ENCODE measurements at places on chromosomes 2 and 18. TPM values are rescaled to one million over a fixed set of nuclear protein-coding genes. Genes with fewer than 3 reads are reported as not detected.
A peak's percentile ranks its signal among the peaks of the same experiment; 100 is the strongest.

DNA sequence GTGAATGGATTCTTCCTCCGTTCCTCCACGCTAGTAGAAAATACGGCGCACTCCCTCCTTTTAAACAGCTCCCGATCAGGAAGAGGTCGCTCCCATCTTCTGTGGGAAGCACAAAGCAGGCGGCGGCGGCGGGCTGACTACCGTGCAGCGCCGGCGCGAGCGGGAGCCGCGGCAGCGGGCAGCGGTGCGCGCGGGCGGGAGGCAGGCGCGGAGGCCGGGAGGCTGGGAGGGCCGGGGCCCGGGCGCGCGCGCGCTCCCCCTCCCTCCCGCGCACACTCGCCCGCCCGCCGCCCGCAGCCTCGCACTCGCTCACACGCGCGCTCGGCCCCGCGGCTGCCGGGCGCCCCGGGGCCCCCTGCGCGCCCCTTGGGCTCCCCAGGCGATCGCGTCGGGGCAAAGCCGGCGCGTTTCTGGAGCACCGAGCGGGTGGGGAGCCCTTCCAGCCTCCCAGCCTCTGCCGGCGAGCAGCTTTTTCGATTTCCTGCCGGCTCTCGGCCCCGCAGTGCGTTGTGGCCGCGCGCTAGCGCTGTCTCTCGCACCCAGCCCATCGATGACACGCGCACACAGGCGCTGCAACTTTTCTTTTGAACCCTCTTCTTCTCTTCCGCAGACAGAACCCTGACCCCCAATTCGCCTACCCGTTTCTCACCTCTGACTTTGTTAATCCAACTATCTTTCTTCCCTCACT, at the start of gene SLC8A1:
Gene SLC8A1 (minus strand): TSS at position 173 of the 688 bp plus-strand sequence.
- peak; percentile 76 for DNase-seq

DNA sequence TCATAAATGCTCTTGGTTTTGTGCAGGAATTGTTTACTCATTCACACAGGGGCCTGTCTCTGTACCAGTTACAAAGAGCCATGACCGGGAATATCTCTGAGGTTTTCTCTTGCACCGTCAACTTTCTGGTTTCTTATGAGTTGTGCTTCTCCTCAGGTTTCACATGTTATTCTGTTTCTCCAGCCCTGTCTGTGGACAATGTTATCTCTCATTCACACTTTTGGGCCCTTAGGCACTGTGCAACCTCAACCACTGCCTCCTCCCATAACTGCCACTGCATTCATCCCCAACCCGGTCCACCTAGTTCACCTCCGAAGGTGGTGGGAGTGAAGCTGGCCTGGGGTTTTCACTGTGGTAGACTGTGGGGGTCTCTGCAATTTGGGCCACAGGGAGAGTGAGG, 22.5 kb upstream of the NEDD4L start:
- DNase-seq, result no peak

DNA sequence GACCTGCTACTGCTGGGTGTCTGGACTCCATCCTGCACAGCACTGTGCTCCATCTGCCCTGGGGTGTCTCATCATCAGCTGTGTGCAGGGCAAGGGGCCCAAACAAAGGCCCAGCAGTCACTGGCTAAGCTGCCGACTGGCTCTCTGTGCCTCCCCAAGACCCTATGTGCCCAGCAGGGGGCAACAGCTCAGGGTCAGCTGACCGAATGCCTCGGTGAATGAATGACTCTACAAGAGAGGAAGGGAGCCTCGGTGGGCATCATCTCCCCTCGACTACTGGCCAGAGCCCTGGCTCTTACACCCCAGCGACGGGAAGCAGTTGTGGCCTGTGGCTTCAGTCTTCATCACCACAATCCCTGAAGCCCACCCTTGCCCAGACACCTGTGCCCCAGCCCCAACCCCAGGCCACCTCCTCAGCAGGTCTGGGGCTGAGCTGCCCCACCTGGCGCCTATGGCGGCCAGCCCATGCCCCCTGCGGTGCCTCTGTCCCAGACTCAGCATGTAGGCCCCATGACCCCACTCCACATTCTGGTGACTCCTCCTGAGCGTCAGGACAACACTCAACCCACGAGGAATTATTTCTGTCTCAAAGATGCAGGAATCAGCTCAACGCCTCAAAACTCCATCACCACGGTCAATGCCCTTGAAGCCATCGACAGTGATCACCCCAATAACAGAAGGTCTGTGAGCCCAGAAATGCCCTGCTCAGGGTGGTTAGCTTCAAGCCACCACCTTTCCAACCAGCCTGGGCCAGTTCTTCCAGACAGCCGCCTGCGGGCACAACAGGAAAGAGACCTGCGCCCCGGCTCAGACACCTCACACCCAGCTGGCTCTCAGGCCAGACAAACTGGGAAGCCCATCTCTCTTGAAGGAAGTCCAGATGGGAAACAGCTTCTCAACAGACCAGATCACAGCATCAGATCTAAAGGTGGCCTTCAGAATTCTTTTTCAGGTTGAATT, 1.6 kb upstream of the GPR17 start:
- no peak for DNase-seq

DNA sequence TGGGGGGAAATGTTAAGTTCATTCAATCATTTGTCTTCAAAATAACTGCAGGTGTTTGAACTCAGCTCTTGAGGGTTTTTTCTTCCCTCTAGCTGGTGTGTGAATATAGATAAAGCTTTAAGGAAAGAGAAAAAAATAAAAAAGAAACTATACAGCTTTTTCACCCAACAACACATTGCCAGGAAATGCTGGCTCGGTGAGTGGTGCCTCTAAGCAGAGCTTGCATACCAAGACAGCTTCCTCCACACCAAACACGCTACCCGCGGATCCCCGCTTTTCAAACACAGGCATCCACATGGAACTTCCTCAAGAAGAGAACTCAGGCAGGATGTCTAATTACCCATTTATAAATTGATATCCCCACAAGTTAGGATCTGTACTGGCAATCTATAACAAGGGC, 69.8 kb upstream of the TANK start:
- no peak for DNase-seq

TMEM247 gene
- not detected for total RNA-seq

ARL4C gene
- total RNA-seq, result 9.0 TPM

- no peak for DNase-seq
These were observed 78.4 kb upstream of the FZD7 start for GRCh38 chr2:201955231-201955630.

GRCh38 chr2:9556121-9556743, 602 bp upstream of the ADAM17 start:
- no peak for DNase-seq

DNA sequence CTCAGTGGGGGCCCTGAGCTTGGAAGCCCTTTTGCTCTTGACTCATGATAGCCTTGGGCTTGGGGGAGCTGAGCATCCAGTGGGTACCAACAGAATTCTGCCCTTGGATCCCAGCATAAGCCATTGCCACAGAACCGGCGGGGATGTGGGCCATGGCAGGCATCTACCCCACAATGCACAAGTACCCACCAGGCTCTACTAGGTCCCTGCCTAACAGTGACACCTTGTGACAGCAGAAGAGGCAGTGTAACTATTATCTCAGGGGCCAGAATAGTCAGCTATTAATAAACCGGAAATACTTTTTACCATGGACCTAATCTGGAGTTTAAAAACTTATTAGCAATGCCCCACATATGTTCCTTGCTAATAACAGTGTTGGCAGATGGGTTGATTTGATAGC, 397.2 kb downstream of the TMEM182 start:
- peak; percentile 57 for DNase-seq

DSEL gene
- 9.0 TPM for total RNA-seq

DNA sequence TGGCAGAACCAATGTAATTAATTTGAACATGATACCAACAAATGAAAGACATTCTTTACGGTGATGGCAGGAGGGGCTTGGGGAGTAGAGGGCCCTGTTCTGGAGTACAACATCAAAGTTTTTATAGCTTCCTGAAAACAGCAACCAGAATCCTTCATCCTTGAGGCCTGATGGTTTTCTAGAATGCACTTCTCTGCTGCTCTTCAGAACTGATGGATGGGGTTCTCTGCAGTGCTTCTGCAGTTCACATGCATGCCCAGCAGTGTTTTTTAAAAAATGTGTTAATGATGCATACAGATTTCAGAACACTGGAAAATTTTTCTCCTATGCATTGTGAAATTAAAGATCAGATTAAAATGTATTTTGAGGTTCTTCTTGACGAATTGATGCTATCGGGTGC, 2.5 kb downstream of the LTBP1 start:
- DNase-seq, result no peak

DNA sequence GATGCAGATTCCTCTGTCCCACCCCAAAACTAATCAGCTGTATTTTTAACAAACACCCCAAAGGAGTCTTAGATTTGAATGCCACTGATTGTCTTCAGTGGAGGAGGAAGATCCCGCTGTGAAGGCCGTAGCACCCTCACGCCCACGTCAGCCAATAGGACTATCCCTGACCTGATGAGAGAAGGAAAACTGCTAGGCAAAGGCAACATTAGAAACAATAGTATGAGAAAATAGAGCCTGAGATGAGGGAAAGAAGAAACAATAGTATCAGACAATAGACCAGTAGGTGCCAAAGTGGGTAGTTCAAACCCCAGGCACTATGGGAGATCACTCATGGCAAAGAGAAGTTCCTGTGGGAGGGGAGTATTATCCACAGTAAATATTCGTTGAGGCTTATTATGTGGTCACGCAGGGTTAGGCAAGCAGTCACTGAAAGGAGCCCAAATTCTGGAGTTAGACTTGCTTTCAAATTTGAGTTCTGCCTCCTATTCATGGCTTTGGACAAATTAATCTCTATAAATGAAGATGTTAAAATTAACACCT, 2.8 kb downstream of the PCBP1 start:
- peak; percentile 77 for DNase-seq

DNA sequence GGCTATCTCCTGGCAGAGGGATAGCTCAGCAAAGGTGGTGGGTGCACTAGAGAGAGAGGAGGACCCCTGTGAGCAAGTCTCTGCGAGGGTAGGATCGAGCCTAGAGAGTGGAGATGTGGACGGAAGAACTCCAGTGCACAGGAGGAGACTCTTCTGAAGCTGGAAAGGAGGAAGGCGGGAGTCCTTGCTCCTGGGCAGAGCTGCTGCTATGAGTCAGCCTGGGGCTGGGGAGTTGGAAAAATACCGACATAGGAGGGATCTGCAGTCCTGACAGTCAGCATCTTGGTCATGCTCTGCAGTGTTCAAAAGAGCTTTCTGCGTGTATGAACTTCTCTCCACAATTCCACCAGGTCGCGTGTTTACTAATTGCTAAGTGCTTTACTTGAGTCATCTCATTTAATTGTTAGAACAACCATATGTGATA, 233.8 kb downstream of the LDLRAD4 start:
- DNase-seq, result peak; percentile 82

- DNase-seq, result peak; percentile 85
These were observed 562.1 kb downstream of the TMX3 start for GRCh38 chr18:68152770-68153169.

DNA sequence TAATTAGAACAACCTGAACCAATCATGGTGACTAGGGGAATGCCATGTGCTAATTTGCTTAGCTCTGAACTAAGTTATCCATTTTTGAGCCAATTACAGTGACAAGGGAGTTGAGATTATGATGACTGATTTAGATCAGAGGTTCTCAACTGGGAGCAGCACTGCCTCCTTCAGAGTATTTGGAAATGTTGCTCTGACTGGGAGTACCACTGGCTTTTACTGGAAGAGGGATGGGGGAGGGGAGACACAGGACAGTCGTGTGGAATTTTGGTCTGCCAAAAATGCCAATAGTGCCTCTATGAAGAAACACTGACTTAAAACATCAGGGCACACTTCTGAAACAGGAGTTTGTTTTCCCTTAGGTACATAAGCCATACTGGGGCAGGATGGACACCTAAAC, 48.1 kb upstream of the VPS54 start:
- no peak for DNase-seq

DNA sequence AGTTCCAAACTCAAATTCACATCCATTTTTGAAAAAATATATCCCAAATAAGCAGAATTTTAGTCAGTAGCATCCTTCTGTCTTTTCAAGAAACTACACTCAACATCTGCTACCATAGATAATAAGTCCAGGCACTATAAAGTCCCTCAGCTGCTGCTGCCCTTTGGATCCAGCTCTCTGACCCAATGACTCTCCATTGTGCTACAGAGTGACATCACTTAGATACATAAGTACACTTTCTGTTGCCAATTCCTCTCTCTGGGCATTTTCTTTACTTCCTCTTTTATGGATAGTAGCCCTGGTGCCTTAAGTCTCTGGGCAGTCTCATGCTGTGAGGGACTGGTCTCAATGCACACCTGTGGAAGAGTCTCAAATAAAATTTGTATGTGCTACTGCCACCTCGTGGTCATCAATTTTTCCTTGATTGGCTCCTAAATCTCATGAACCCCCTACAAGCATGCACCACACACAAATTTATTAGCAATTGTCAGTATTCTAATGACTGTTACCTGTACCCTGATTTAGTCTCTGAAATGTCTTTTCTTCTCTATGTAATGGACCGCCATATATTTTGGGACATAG, 219.2 kb downstream of the LRP1B start:
- peak; percentile 83 for DNase-seq

- no peak for DNase-seq
These were observed 93.8 kb downstream of the ITGB1BP1 start for GRCh38 chr2:9329497-9329896.

DNA sequence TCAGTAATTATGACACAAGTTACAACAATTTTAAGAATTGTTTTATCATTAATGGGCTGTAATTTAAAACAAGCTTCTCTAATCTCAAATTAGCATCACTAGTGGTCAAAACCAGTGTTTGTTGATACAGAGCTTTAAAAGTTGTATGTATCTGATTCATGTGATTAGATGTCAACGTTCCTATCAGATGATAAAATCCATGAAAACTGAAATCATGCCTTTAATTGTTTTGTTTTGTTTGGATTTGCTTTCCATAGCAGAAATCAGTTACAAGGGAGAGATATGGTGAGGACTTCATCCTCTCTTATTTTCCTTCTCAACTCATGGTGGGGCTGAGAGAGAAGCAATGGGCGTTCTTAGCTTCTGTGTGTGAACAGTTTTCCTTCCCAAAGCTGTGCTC, 469.6 kb downstream of the PID1 start:
- DNase-seq, result no peak

DNA sequence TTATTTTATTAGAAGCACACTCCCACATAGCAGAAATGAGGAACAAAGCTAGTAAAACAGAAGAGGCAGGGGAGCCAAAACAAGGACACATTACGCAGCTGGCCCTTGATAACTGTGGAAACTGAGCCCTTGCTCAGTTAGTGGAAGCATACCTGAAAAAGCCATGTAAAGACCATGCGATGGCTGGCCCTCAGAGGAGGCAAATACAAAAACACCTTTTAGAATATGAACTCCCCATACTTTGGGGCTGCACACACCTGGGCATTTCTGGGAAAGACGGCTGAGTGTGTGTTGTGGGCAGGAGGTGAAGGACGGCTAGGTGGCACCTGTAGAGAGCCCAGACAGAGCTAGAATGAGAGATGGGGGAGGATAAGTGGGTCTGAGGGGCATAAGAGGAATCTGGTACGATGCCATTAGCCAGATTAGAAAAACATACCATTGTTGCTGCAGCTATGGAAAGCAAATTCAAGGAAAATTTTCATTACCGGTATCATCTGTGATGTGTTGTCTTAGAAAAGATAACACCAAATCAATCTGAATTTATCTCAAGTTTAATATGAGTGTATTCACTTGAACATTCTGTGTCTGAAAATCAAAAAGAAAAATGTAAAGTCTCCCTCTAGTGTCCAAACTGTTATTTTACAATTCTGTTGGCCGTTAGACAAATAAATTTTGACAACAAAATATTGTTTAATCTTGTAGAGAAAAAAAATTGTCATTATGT, 45.2 kb upstream of the SULT1C3 start:
- no peak for DNase-seq
